ENCODE measurements at places on chromosomes 1 and 21.

- no peak for DNase-seq
Measured at GRCh38 chr1:17194615-17195528, 10.1 kb upstream of the PADI1 start.

DNA sequence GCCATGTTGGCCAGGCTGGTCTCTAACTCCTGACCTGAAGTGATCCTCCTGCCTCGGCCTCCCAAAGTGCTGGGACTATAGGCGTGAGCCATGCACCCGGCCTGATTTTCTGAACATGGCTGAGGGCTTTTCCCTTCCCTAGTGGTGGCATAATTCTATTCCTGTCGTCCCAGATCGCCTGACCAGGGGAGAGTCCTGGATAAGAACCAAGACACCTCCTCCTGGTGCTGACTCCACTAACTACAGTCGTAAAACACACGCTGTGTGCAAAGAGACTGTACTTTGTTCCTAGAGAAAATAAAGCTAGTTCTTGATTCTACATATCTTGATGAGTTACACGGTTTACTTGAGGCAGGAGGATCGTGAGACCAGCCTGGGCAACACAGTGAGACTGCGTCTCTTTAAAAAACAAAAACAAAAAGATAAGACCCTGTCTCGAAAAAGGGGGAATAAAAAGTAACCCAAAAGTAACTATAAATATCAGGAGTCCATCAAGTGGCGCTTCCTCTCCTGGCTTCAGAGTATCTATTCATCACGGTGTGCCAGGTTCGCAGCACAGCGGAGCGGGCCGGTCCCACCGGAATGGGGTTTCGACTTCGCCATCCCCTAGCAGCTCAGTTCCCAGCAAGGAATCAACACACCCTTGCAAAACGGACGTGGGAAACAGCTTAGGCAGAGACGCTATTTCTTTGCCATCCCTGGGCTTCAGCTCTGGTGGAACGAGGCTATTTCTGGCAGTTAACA lies 973 bp downstream of the SDF4 start:
- DNase-seq, result no peak

DNA sequence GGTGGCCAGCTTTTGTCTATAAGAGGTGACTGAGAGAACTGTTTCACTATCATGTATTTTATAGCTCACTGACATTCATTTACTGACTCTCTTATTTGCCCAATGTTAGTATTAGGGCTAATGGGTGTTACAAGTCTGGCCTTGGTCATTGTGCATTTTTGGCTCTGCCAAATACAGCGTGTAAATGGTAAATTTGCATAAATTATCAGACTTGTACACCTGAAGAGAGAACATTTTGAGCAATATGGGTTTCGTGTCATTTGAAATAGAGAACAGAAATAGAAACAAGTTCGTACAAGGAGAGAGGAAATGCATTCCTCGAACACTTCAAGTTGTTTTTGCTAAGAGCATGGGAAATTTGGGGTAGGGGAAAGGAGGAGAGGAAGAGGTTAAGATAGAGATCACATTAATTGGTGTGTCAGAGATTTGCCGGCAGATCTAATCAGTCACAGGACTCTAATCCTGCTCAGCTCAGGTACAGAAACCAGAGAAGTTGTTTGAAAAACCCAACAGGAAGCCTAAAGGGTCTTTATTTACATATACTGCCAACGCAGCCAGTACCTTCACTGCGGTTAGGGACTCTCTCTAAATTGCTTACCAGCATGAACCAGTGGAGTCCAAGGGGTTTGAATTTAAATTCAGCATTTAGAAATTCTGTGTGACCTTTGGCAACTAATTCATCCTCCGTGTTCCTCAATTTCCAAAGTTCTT lies 261.5 kb downstream of the GPATCH2 start:
- no peak for DNase-seq

- DNase-seq, result no peak
Measured at GRCh38 chr1:42118125-42118524, 35.1 kb upstream of the GUCA2B start.

DNA sequence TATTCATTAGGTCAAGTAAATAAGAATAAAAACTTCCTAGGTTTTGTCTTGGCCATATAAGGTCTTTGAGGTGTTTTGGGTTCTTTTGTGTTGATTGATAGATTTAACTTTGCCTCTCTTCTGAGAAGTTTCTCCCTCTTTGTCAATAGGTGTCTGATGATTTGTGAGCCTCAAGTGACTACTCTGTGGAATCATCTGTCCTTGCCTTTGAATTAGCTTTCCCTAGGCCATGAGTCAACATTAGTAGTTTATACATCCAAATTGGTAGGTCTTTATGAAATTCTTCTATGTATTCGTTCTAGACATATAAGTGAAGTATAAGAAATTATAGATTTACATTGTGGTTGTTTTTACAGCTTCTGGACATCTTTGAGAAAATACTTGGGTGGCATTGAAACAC lies 864.4 kb downstream of the USP25 start:
- no peak for DNase-seq

- no peak for DNase-seq
Measured at GRCh38 chr1:38222891-38223290, 176.3 kb upstream of the POU3F1 start.

- DNase-seq, result no peak
Measured at GRCh38 chr1:18739408-18739807, 108.8 kb downstream of the PAX7 start.

GRCh38 chr1:30191154-30191702 lies 532.2 kb downstream of the MATN1 start:
- DNase-seq, result no peak

GRCh38 chr1:218392780-218393179 lies 47.6 kb downstream of the TGFB2 start:
- no peak for DNase-seq

DNA sequence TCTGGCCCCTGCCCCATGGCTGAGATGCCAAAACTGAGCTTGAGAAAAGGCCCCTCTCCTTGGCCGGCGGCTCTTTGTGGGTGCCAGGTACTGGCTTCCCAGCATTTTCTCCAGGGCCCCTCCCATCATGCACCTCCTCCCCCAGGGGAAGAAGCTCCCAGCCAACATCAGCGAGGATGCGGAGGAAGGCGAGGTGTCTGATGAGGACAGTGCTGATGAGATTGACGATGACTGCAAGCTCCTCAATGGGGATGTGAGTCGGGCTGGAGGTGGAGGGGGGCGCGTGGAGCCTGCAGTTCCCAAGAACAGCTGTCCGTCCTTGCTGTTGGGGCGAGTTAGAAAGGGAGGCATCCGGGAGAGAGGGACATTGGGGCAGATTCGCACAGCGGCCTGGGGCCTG lies 13.5 kb downstream of the PLCH2 start:
- DNase-seq, result no peak

DNA sequence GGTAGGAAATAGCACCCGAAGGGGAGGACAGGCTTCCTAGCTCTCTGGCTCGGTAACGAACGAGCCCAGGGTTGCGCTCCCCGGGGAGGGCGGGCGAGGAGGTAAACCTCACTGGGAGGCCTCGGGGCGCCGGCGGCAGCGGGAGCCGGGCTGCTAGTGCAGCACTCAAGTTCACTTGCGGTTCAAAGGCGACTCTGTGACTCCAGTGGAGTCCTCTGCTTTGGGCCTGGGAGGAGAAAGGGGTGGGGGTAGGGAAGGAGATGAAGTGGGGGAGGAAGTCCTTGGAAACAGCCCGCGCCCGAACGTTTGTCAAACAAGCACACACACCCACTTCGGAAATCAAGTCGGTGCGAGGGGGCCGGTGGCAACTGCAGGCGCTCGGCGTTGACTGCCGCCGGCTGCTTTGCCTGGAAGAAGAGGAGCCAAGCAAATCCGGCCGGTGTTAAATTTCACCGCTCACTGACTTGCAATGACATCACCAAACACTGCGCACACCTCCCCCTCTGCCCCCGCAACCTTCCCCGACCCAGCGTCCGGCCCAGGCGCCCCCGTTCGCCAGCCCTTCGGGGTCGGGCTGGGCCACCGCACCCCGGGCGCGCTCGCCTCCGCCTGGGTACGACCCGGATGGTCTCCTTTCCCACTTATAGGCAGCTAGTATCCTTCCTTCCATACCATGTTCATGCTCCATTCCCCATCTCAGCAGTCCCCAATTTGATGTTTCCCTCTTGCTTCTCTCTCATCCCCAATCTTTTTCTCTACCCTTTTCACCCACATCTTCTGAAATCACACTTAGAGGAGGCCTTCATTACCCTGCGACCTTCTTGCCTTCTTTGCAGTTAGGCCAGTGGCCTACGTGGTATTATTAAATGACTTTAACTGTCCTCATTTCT lies at the start of gene COL24A1:
Gene COL24A1 (minus strand): TSS at position 207 of the 890 bp plus-strand sequence. CDS start 376 bp downstream, outside the sequence.
- no peak for DNase-seq

GRCh38 chr1:113886417-113887401 lies 672 bp downstream of the BCL2L15 start:
- no peak for DNase-seq

- no peak for DNase-seq
Measured at GRCh38 chr21:44517175-44517899, 22.7 kb downstream of the KRTAP10-1 start.

DNA sequence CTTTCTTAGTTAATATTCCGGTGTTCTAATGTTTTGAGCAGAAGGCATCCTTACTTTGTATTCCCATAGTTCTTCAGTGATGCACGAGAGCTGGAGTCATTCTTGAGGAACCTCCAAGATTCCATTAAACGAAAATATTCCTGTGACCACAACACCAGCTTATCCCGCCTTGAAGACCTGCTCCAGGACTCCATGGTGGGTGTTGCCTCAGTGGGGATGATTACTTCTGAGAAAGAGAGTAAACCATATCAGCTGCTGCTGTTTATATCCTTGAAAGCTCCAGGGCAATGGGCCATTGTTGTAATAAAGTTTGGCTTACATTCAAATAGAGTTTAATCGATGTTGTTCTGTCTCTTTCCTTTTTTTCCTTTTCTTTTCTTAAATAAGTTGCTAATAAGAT lies 93.1 kb downstream of the MACF1 start:
- DNase-seq, result no peak

- no peak for DNase-seq
Measured at GRCh38 chr1:243926803-243927245, 76.8 kb upstream of the AKT3 start.

- DNase-seq, result no peak
Measured at GRCh38 chr1:80369780-80370179, 1363.2 kb upstream of the ADGRL4 start.

DNA sequence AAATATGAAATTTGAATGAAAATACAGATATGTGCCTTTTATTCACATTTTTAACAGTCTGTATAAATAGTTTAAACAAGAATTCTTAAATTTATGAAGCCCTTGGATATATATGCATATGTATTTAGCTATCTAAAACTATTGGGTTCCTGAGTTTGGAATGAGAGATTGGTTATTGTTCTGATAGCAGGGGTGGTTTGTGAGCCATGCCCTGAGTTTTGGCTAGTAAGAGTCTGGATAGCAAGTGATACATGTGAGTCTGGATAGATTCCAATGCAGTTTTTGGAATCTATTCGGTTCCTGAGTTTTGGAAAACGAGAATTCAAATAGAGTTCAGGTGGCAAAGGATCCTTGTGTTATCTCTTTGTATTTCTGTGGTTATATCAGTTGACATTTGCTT lies 2.8 kb downstream of the MAN1A2 start:
- no peak for DNase-seq

- no peak for DNase-seq
Measured at GRCh38 chr1:43930949-43931275, 2.7 kb upstream of the ARTN start.

DNA sequence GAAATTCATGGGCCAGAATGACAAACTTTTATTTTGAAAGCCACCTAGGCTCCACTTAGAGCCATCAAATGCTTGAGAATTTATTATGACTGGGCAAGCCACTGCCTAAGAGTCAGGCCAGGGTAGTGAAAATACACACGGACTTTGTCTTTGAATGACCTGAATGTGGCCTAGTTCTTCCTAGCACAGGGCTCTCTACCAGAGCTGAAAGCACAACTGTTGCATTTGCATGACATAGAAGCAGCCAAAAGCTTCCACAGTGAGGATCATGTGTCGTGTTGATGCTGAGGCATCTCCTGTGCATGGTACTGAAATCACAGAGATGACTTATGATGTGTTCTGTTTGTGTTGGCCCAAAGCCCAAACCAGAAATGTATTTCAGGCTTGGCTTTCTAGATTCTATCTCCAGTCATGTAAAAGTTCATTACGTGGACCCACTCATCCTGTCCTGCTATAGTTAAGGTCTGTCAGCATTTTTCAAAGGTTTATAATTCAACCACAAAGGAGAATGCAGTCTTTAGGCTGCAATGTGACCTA lies 164.0 kb upstream of the UBE2U start:
- no peak for DNase-seq

DNA sequence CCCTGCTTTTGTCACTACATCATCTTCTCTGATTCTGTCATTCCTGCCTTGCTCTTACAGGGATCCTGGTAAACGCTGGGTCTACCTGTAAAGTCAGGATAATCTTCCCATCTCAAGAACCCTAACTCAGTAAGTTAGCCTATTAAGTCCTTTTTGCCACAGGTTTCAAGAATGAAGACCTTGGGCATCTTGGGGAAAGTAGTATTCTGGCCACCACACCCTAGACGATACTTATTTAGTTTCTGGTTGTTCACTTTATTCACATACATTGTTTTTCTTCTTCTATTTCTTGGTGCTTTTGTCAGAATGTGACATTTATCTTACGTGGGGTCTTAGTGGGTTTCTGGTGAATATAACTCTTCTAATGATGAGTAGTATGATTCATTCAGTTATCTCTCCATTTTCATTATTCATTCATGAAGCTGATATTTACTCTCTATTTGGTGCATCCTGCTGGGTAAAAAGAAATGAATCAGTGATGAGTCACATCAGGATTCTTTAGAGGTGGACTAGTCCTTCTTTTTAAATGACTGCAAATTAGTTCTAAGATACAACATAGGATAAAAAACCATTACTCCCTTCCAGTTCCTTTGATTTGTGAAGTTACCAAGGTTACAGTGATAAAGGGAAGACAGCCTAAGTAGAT lies 514.4 kb upstream of the B3GALT2 start:
- DNase-seq, result no peak

GRCh38 chr1:3618881-3619671 lies 5.7 kb upstream of the TPRG1L start:
- peak; percentile 68 for DNase-seq

GRCh38 chr1:218585511-218586184 lies 240.5 kb downstream of the TGFB2 start:
- no peak for DNase-seq

GRCh38 chr1:153262070-153262366 lies 2.5 kb downstream of the LORICRIN start:
- DNase-seq, result no peak

DNA sequence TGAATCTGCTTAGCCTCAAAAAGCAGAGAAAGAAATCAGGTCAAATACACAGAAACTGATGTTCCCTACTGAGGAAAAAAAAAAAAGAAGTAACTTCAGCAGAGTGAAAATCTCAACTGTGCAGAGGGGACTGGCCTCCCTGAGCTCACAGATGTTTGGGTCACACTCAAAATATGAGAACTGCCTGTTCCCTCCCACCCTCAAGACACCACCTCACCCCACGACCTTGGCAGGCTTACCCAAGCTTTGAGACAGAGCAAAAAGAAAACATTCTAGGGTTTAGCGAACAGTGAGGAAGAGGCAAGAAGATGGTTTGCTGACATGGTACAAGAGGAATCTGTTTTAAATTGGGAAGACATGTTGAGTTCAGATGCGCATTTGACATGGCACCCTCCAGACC lies 48.8 kb downstream of the NID1 start:
- no peak for DNase-seq

Data from activated T-cell treated with anti-CD3 and anti-CD28 coated beads for 1 hour (primary cell).